ENCODE measurements at places on chromosomes 11 and 22. TPM values are rescaled to one million over a fixed set of nuclear protein-coding genes. Genes with fewer than 3 reads are reported as not detected.

The PHETA2 gene
- polyA plus RNA-seq, result 8.3 TPM

- no peak for DNase-seq
Observed at GRCh38 chr11:21133244-21133643, 463.9 kb downstream of the NELL1 start.

GRCh38 chr22:24072361-24072760, 61.3 kb downstream of the CABIN1 start:
- no peak for DNase-seq

DNA sequence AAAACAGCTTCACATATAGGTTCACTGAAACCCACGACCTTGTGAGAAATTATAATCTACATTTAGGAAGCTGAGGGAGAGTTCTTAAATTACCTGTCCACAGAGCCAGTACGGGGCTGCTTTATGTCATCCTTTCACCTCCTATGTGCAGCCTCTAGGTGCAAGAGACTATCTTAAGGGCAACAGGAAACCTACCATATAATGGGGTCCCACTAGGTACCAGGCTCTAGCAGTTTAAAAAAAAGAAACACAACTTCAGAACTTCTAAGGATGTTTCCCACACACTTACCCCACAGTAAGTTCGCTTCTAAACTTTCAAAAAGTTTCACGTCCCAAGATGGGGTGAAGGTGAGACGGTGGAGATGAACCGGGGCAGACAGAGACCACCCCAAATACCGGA, 573 bp downstream of the STK33 start:
- DNase-seq, result no peak

DNA sequence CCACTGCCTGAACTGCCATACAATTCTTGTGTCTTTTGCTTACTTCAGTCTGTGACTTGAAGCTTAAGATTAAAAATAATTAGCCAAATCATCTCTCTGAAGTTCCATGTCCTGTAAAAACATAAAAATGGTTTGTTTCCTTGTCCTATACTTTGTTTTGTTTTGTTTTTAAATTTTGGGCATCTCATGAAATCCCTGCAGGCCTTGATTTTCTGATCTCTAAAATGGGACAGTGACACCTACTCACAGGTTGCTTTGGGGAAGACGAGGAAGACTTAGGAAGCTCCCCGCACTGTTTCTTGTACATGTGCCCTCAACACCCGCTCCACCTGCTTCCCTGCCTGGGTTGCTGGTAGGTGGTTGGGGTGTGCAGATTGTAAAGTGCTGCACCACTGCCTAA, 38.9 kb downstream of the TSPAN18 start:
- no peak for DNase-seq
